Natural killer cell (primary cell): ENCODE measurements at places on chromosomes 2 and 18.

- no peak for DNase-seq
Measured at GRCh38 chr2:203550266-203550665, 15.2 kb upstream of the RAPH1 start.

DNA sequence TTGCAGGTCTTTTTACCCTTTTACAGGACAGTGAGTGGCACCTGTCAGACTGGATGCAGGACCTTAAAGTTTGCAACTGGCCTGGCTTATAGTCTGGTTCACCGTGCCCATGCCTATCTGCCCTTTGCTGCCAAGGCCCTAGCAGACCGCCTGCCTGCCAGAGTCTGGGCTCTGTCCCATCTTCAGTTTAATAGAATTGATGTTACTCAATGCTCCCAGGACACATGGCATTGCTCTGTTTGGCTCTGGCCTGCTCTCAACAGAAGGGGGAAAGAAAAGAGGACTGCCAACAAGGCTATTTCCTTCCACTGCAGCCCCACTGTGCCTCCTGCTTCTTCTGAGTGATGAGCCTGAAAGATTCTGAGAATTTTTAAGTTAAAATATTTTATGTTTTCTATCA, 25.6 kb upstream of the TMEM178A start:
- no peak for DNase-seq

DNA sequence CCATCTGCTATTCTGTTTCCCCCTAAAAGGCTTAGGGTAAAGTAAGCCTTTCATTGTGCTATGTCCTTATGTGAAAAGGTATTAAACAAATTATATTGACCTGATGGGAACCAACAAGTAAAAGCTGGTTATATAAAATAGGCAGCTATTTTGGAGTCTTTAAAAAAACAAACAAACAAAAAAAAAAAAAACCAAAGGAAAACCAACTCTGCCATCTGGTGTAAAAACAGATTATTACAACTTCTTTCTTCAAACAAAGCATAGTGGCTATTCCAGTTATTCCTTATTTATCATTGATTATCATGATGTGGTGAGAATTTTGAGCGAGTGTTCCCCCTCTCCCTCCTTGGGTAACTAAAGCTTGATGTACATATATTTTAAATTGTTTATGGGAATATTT, 122.3 kb upstream of the FHL2 start:
- DNase-seq = no peak

- DNase-seq = no peak
Measured at GRCh38 chr18:75137346-75137877, 71.5 kb downstream of the PTGR3 start.

DNA sequence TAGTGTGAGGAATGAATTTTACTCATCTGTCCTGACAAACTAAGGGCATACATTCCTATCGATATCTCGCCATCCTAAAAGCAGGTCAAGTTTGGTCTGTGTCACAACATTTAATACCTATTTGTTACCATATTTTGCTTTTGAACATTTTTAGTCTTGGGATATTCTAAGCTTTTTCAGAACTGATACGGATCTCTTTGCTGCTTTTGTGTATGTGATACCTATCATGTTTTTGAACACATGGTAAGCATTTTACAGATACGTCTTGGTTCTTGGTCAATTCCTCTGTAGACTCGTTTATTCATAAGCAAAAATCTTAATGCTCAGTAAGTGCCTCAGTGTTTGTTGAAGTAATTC, 592 bp downstream of the ZNF397 start:
- DNase-seq = no peak

DNA sequence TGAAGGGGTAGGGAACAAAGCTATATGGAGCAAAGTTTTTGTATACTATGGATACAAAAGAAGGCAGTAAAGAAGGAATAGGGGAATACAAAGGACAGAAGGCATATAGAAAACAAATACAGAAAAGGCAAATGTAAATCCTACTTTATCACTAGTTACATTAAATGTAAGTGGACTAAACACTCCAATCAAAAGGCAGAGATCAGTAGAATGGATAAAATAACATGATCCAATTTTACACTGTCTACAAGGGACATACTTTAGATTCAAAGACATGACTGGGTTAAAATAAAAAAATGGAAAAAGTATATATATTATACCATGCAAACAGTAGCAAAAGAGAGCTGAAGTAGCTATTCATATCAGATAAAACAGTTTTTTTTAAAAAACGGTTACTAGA, 215.0 kb downstream of the PDE11A start:
- no peak for DNase-seq

DNA sequence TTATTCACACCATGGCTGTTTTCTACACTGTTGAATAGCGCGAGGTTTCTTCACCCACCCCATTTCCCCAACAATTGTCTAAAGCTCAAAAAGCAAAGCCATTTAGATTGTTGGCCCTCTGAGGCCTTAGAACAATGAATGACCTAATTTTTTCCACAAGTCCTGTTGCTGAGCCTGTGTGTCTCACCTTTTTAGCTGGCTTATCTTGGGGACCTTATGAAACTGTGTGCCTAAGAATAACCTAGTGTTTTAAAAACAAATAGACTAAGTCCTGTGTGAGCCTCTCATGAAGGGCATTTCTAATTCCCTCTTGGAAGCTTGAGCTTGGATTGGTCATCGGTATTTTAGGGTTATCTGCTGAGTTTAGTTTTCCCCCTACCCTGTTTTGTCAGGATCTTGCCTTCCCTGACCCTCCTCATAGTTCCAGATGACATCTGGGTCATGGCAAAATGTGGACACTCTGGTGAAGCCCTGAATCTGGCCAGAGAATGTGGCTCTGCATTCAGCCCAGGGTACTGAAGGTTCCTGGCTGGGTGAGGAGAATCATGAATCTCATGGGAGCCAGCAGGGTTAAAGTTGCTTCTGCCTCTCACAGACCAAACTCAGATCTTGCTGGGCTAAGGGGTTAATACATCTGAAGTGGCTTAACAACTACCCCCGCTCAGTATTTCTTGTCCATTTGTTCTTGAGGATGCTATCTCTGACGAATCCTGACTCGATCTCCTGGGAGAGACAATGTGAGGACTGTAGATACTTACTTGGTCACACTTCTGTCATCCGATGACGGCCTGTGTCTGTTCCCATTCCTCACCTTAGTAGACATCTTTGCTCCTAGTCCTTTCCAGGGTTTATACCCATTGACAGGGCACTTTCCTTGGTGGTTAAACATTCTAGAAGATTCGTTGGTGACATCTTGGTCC, 104.2 kb upstream of the MAP4K3 start:
- DNase-seq = no peak

- no peak for DNase-seq
Measured at GRCh38 chr18:8215741-8216140, 393.5 kb upstream of the RAB12 start.

- peak; percentile 89 for DNase-seq
Measured at GRCh38 chr18:48928787-48929186, 22.0 kb downstream of the SMAD7 start.

GRCh38 chr2:223532712-223533111, 69.4 kb downstream of the SCG2 start:
- DNase-seq = no peak

- DNase-seq = no peak
Measured at GRCh38 chr18:25614168-25614567, 262.2 kb upstream of the ZNF521 start.

DNA sequence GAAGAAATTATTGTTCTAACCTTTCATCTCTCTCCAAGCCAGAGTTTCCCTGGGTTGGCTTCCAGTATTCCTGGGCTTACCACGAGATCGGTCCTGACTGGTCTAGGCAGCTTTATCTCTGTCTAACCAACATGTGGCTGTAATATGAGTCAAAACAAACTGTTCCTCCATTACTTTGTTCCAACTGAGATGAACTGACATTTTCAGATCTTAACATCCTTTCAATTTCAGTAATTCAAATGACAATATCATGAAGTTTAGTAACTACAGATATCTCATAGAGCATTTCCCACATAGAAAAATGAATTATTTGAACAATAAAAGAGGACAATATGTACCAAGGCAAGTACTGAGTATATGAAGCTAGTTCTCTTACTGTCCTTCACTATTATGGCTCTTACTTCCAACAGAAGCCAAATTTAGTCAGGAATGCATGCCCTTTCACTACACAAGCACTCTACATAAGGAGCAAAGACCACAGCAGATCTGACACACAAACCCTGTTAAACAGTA, 15.5 kb downstream of the SLC25A12 start:
- DNase-seq = no peak

DNA sequence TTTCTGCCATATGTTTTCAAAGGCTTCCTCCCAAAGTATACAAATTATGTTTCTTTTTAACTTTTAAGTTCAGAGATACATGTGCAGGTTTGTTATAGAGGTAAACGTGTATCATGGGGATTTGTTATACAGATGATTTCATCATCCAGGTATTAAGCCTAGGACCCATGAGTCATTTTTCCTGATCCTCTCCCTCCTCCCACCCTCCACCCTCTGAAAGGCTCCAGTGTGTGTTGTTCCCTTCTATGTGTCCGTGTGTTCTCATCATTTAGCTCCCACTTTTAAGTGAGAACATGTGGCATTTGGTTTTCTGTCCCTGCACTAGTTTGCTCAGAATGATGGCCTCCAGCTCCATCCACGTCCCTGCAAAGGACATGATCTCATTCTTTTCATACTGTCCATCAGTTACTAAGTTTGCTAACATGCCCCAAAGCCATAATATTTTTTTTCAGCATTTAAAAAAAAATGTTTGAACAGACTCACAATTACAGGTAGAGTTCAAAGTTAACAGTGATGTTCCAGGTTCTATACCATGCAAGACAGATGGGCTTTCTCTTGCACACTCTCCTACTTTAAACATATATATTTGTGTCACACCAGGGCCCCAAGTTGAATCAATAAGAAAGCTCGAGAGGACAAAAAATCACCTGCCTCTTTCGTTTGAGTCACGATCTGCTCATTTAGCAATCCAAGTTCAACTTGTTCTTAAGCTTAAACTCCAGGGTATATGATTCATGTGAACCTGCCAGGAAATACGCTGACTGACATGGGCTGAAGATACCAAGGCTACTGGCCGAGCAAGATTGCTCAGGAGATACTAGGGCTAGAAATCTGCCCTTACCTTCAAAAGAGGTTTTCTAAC, 77.6 kb downstream of the AP1S3 start:
- peak; percentile 19 for DNase-seq

- no peak for DNase-seq
Measured at GRCh38 chr2:158182676-158183295, 81.1 kb downstream of the UPP2 start.

GRCh38 chr2:215982465-215982875, 30.9 kb downstream of the MREG start:
- DNase-seq = no peak

DNA sequence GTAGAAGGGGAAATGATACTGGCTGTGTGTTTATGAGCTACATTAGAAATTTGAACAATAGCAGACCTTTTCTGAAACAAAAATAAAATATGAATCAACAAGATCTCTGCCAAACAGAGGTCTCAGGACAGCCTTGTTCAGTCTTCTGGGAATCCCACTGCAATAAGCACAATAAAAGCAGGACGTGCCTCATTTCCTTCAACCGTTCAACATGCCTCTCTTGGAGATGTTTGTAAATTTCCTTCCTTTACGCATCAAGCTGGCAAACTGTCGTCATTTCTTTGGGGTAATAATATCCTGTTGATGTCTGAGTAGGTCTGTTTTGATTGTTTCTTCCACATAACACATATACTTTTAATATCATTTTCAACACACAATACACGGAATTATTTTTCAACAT, 77.2 kb downstream of the TCF4 start:
- no peak for DNase-seq

DNA sequence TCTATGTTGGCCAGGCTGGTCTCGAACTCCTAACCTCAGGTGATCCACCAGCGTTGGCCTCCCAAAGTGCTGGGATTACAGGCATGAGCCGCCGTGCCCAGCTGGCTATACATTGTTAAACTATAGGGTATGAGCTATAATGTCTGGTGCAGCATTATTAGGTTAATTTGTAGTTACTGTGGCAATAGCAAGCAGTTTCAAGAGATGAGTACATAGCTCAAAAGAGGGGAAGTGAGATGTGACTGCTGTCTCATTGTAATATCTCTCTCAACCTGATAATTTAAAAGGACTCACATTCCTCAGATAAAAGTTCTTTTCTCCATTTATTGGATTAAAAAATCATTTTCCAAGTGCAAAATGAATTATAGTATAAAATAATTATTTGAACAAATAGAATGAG, 116.4 kb downstream of the INO80D start:
- no peak for DNase-seq

- no peak for DNase-seq
Measured at GRCh38 chr2:70703900-70704549, 64.0 kb downstream of the ADD2 start.

- no peak for DNase-seq
Measured at GRCh38 chr2:213644926-213645325, 360.7 kb downstream of the SPAG16 start.

- DNase-seq = no peak
Measured at GRCh38 chr2:9780368-9781130, 62.7 kb upstream of the TAF1B start.

DNA sequence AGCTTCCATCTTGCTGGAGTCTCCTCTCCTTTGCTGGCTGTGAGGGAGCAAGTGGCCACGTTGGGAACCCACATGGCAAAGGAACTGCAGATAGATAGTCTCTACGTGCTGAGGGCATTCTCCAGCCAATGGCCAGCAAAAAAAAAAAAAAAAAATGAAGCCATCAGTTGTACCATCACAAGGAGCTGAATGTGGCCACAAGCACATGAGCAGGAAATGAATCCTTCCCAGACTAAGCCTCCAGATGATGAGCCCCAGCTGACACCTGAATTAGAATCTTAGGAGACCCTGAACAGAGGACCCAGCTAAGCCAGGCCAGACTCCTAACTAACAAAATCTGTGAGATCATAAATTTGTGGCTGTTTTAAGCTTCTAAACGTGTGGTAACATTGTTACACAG, 57.9 kb downstream of the SPIRE1 start:
- DNase-seq = no peak

DNA sequence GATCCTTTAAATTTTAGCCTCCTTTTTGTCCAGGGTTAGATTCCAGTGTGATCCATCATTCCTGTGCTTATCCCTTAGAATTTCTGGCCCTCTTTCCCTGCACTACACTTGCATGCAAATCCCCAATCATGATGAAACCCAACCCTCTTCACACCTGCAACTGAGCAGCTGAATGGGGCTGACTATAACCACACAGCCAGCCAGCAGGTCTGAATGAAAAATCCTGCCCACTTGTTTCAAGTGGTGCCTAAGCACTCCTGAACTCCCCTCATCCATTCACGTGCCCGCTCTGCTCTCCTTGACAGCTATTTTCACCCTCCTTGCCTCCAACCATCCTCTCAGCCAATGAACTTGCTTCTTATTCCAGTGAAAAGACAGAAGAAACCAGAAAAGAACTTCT, 80.5 kb upstream of the AFF3 start:
- DNase-seq = no peak

- DNase-seq = no peak
Measured at GRCh38 chr2:108396845-108397244, 19.1 kb downstream of the SULT1C4 start.

GRCh38 chr2:149098701-149099100, 60.2 kb downstream of the LYPD6B start:
- DNase-seq = no peak

DNA sequence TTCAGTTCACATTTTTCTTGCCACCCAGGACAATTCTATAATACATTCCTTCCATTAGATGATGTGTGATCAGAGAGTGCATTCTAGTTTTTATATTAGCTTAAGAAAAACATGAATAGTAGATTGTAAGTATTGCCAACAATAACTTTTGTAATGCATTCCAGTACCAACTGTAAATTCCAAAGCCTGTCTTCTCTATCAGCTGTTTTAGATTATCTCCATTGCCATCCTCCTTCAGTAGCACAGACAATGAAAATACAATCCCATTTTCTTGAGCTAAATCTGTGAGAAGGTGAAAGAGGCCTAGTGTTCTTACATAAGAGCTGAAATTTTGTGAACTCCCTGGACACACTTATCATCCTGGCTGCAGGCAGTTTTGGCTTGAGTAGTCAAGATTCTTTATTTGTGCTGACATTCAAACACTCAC, 103.9 kb downstream of the CCBE1 start:
- DNase-seq = no peak
